Stromal cell of bone marrow (primary cell): ENCODE measurements at places on chromosomes 3 and 15.

DNA sequence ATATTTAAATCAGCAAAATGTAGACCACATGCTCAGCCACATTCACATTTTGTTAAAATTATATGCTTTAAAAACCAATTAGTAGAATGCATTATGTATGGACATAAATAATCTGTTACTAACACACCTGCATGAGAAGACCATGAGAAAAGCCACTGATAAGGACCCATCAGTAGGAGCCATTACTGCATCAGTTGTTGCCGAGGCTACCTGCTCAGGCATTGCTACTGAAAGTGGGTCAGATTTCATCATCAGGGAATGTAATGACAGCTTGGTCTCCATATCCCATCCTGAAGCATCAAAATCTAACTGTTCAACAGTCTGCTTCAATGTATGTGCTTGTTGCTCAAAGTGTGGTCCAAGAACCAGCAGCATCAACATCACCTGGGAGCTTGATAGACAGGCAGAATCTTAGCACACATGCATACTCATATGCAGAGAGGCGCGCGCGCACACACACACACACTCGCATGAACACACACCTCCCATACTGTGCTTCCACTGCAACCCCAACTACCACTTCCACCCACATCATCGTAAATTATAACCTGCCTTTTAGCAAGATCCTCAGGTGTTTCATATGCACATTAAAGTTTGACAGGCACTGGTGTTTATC is 72.4 kb upstream of the FOXB1 start:
- no peak for DNase-seq

DNA sequence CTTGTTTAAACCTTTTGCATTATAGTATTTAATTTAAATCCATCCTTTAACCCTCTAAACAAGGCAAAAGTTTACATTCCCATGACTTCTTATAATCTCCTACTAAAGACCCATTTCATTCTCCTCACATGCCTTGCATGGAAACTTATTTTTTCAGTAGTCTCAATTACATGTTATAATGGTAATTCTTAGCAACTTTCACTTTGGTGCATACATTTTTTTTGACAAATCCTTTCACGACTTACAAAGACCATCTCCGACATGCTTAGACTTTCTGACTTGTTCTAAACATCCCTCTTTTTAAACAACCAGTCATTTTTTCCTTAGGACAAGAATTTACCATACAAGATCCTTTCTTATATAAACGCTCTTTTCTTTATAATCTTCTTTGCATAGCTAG is 615.4 kb upstream of the GBE1 start:
- no peak for DNase-seq

DNA sequence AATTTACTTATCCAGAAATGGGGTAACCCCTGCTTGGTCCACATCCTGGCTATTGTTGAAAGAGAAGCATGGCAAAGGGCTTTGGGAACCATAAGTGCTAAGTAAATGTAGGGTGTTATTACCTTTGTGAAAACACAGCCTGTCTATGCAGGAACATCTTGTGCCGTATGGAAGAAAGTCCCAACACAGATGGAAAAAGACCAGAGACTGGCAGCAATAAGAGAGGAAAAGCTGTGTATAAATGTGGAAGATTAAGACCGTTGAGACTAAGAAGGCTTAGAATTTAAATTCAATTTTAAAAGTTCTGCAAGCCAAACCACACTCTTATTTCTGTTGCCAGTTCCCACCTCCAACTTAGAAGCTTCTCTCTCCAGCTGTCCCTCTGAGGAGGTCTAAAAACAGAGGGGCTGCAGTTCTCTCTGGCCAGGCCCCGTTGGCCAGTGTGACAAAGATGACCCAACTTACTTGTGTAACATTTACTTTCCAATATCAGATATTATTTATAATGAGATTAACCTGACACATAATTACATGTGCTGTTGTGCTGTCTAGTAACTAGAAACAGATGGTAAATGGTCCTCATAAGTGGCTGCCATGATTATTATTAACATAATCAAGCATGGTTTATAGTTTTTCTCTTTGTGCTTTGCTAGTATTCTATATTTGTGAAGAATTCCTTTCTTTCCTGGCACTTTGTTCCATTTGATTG is 7.0 kb downstream of the MINDY4B start:
- DNase-seq, result no peak

DNA sequence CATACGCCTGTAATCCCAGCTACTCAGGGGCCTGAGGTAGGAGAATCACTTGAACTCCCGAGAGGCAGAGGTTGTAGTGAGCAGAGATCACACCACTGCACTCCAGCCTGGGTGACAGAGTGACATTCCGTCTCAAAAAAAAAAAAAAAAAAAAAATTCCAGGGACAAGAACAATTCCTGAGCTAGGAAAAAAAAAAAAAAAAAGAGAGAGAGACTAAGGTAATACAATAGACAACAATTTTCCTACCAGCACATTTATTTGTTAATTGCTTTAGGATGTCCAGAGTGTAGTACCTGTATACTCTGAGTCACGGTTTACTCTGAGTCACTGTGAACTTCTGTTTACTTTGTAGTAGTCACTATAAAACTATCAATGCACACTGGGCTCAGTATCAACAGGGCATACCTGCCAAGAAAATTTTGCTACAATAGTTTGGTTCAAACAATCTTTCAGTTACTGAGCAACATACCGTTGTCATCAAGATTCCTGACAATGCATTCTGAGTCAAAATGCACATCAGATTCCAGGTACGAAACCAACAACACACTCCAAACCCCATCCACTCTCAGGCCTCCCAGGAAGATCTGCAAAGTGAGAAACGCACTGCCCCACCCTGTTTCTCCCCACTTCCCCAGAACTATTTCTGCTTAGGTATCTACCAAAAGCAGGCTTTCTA is 28.3 kb downstream of the IGF2BP2 start:
- no peak for DNase-seq

GRCh38 chr3:28989646-28990089 is 291.2 kb upstream of the RBMS3 start:
- no peak for DNase-seq

GRCh38 chr3:150062492-150062891 is 91.8 kb upstream of the PFN2 start:
- DNase-seq, result peak; percentile 80

GRCh38 chr3:195048059-195048905 is 222.7 kb downstream of the XXYLT1 start:
- DNase-seq, result no peak
